ENCODE measurements at places on chromosomes 7 and 10.

DNA sequence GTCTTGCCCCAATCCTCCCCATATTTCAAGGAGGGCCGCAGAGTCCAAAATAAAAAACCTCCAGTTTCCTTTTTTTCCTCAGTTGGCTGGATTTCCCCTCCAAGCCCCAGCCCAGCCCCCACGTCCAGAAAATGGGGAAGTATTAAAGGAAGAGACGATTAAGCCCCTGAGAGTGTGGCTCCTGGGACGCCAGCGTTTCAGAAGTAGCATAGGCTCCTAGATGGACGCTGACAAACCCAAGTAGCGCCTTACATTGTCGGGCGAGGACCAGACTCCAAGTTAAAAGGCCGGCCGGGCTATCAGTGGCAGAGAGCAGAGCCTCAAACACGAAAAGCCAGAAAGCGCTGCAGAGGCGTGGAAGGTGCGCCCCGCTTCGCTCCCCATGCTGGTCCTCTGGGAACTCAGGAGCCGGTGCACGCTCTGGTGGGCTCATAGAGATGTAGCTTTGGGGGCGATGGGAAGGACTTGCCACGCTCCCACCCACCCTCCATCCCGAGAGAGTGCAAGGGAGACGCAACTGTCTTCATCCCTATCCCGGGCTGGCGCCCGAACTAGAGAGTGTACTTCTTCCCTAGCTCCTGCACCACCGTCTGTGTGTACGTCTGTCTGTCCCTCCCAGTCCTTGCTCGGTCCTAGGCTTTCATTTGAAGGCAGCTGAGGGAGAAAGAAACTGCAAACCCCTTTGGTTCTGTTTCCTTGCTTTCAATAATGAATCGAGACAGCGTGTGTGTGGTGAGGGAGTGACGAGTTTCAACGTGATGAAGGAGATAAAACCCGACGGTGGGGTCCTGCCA is 6.3 kb upstream of the EMX2 start:
- DNase-seq: no peak

DNA sequence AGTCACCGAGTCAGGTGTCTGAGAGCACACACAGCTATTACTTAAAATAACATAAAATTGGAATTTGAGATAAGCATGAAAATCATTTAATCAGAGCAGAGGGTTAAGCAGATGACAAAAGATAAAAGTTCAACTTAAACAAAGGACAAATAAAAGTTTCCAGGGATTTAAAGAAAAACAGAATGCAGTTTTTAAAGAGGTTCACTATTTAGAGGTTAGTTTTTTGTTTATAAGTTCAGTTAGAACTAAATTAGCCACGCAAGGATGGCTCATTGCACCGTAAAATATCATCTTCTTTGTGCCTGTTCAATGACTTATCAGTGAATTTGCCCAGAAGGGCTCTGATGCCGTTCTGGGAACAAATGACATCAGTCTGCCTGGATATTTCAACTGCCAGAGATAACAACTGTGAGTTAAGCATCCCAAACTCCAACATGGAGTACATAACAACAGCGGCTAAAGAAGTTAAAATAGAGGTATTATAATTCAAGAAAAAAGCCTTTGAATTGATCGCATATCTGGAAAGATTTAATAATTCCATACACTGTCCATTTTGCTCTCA is 107.8 kb downstream of the ANK3 start:
- DNase-seq: no peak

GRCh38 chr10:72122221-72122620 is 33.9 kb upstream of the SPOCK2 start:
- DNase-seq: no peak

- DNase-seq: no peak
Measured at GRCh38 chr10:133010095-133010842, 67.9 kb upstream of the CFAP46 start.

- no peak for DNase-seq
Measured at GRCh38 chr10:33395201-33395600, 60.7 kb upstream of the NRP1 start.

DNA sequence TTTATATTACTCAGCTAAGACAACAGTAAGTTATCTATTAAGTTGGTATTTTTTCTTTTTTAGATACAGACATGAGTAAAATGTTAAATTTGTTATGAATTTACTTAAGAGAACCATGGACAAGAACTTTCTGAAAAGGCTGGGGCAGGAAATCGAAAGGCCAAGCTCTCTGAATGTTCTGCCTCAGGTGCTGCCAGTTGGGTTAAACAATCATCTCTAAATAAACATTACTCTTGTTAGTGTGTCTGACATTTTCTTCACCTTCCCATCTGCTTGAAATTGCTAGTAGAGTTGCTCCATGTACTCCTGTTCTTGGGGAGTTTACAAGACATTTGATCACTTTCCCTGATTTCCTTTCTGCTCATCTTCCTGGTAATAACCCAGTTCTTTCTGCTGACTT is 87.5 kb downstream of the ANKRD7 start:
- DNase-seq: no peak

DNA sequence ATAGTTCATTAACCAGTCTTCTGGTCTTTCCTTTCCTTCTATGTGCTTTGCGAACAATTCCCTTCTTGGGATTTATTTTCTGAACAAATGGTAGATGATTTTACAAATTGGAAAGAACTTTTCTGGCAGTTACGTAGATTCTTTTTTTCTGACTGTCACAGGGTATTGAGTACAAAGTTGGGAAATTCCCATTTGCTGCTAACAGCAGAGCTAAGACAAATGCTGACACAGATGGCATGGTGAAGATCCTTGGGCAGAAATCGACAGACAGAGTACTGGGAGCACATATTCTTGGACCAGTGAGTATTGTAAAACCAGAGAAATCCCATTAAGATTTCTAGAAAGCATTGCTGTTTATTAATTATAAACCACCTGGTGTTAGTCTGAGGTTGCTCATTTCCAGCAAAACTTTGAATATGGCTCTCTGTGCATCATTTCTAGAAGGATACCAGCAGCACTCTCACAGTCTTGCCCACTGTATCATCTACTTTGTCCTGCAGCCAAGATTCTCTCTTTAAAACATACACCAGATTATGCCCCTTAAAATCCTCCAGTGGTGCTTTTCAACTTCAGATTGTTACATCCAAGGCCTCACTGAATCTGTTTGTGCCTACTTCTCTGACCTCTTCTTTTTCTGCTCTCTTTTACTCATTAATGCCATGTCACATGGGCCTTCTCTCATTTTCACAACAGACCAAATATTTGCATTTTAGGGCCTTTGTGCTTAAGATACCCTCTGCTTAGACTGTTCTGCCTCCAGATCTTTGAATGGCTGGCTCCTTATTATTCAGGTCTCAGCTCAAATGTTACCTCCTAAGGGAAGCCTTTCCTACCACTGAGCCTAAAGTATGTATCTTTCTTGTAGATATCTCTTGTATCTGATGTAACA is 27.0 kb downstream of the DLD start:
- no peak for DNase-seq

DNA sequence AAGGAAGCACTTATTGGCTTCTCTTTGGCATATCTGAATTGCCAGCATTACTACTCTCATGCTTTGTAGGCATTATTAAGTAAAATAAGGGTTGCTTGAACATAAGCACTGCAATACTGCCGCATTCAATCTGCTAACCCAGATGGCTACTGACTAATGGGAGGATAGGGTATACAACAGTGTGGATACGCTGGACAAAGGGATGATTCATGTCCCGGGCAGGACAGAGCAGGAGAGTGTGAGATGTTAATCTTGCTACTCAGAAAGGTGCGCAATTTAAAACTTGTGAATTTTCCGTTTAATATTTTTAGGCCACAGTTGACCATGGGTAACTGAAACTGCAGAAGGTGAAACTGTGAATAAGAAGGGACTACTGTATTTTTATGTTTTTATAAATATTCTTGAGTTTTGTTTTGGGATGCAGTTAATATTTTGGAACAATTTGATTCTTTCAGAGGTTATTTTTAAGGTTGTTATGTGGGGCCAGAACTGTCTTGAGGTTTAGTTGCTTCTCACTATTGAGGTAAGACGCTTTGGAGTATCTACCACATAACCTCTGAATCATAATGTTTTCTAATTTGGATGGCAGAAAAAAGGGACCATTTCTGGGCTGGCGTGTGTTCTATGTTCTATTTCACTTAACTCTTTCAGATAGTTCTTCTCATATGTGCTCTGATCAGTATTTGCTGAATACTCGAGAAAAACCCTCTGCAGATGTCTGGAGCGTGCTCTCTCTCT is 75.7 kb upstream of the SYPL1 start:
- no peak for DNase-seq

- no peak for DNase-seq
Measured at GRCh38 chr10:109247814-109248213, 675.5 kb downstream of the XPNPEP1 start.

GRCh38 chr10:99551158-99551557 is 18.4 kb downstream of the NKX2-3 start:
- DNase-seq: peak; percentile 82

GRCh38 chr7:134699899-134700298 is 53.2 kb downstream of the BPGM start:
- no peak for DNase-seq

- DNase-seq: no peak
Measured at GRCh38 chr10:24425151-24425550, 216.2 kb downstream of the KIAA1217 start.

DNA sequence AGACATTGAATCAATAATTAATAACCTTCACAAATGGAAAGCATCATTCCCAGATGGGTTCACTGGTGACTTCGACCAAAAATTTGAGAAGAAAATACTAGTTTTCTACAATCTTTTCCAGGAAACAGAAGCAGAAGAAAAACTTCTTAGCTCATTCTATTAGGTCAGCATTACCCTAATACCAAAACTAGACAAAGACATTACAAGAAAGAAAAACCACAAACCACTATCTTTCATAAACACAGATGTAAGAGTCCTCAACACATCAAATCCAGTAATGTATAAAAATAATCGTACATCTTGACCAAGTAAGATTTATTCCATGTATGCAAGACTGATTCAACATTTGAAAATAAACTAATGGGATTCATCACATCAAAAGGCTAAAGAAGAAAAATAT is 64.0 kb upstream of the CDK1 start:
- no peak for DNase-seq

DNA sequence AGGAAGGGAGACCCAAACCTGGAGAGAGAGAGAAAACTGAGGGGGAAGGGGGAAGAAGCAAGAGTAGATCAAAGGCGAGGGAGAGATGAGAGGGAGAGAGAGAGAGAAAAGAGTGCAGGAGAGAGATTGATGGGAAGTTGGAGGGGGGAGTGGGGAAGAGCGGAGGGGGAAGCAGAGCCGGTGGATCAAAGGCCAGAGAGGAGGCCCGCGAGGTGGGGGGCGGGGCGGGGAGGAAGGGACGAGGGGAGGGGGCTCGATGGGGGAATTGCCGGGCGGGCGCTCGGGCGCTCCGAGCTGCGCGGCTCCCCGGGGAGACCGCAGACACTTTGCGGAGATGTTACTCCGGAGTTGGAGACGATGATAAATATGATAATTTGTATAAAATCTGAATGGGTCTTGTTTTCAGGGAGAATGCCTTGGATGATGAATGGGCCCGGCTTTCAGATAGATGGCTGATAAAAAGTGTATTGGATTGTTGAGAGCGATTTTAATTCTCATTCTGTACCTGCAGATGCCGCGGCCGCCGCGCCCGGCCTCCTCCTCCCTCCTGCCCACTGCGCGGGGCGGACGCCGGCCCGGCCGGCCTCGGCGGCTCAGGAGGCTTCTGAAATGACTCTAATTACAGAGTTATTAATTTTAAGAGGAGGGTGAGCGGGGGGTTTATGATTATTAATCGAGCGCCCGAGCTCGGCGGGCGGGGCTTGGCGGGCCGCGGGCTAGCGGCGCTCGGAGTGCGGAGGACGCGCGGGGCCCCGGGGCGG is 21.4 kb upstream of the PAX2 start:
- DNase-seq: no peak

GRCh38 chr7:32043688-32044087 is 26.5 kb downstream of the PDE1C start:
- no peak for DNase-seq

GRCh38 chr10:91162495-91163268 is 57.8 kb upstream of the PCGF5 start:
- DNase-seq: no peak

DNA sequence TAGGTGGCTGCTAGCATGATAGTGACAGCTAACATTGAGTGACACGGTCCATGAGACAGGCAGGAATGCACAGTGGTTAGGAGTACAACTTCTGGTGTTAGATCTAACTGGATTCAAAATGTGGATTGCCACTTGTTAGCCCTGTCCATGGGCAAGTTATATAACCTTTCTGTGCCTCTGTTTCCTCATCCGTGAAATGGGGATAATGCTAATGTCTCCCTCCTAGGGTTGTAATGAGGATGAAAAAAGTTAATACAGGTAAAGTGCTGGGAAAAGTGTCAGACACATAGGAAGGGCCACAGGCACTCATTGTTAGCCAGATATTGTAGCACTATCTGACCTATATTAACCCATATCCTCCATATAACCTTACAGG is 41.8 kb downstream of the TACR2 start:
- no peak for DNase-seq

DNA sequence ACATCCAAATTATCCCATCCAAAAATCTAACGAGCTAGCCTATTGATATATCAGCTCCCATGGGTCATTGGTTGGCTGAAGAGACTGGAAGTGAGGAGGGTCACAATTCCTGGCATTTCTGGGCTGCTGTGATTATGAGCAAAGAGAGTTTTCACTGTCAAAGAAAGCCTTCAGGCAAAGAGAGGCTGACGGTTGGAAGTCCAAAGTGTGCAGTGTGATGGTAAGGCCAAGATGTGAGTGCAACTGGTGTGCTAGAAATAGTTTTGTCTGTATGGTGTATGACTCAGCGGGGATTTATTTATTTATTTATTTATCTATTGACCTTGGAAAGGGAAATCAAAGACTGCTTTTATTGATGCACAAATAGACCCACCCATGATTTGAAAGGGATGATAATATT is 75.0 kb downstream of the AASS start:
- no peak for DNase-seq

GRCh38 chr7:26487780-26488515 is 196.3 kb downstream of the SNX10 start:
- DNase-seq: no peak

- no peak for DNase-seq
Measured at GRCh38 chr7:136956671-136957070, 88.2 kb downstream of the CHRM2 start.

DNA sequence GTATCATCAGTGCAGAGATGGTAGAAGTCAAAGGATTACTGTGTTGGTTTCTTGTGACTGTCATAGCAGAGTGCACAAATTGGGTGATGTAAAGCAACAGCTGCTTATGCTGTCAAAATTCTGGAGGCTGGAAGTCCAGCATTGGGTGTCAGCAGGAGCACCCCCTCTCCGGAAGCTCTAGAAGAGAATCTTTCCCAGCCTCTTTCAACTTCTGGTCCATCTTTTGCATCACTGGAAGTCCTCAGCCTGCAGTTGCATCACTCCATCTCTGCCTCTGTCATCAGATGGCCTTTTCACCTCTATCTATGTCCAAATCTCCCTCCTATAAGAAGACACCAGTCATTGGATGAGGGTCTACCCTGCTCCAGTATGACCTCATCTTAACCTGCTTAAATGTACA is 35.8 kb upstream of the GALNTL5 start:
- no peak for DNase-seq

- no peak for DNase-seq
Measured at GRCh38 chr10:56856569-56856968, 495.5 kb upstream of the ZWINT start.

Measured in SHP77 (cell line).